Non-pigmented ciliary epithelial cell (primary cell): ENCODE measurements at places on chromosomes 2 and 18.

DNA sequence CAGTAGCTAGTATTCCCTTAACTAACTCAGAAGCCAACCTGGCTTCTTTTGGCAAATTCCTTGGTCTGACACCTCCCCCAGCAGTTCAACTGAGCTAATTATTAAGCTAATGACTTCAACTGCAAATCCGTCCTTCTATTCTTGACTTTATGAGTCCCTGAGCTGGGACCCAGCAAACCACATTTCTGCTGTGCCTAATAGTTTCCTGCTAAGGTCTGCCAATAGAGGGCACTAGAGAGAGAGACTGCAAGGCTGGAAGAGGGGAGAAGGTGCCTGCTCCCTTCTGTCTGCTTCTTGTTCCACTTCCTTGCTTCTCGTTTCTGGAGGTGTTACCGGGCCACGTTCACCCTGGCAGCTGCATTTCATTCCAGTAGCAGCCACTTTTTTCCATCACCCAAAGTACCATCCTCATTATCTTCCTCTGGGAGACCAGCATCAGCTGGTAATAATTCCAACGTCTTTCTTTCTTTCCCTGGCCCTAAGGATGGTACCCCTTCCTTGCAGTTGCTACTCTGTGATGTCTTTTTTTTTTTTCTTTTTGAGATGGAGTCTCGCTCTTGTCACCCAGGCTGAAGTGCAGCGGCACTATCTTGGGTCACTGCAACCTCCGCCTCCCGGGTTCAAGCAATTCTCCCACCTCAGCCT is 352.0 kb downstream of the TNS1 start:
- DNase-seq: peak; percentile 8

GRCh38 chr18:50199921-50200320 is 5.0 kb upstream of the MYO5B start:
- no peak for DNase-seq

GRCh38 chr2:207135801-207136457 is 29.8 kb downstream of the KLF7 start:
- DNase-seq: no peak

GRCh38 chr2:4597400-4597799 is 894.0 kb downstream of the DCDC2C start:
- no peak for DNase-seq

DNA sequence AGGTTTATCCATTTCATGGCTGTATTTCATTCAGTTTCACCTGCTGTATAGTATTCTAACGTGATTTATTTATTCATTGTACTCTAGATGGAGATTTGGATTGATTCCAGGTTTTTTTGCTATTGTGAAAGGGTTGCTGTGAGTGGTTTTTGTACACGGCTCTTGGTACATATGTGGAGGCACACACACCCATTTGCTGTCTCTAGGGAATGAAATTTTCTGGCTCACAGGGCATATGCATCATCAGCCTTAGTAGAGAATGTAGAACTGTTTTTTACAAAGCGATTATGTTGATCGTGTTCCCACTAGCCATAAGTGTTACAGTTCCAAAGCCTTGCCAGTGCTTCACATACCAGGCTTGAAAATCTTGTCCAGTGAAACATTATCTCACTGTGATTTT is 5.1 kb downstream of the SPTBN1 start:
- no peak for DNase-seq

DNA sequence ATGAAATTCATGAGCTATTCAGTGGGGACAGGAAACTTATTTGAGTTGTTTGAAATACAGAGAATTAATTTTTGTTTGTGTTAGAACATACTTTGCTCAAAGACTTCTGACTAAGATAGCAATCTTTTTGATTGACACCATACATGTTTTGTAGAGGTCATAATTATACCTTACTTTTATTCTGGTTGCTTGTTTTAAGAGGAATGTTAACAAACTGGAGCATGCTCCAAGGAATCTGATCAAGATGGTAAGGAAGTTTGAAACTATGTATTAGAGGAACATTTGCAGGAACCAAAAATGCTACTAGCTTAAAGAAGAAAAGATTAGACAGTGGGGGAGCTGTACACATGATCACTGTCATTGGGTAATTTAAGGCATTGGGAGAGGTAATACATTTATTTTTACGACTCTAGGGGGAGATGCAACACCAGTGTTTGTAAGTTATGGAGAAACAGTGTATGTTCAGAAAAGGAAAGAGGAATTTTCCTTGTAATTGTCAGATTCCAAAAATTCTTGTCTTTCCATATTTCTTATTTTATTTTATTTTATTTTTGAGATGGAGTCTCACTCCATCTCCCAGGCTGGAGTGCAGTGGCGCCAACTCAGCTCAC is 8.0 kb downstream of the AGFG1 start:
- DNase-seq: no peak

- DNase-seq: no peak
Measured at GRCh38 chr2:54574107-54574859, 118.2 kb downstream of the SPTBN1 start.

DNA sequence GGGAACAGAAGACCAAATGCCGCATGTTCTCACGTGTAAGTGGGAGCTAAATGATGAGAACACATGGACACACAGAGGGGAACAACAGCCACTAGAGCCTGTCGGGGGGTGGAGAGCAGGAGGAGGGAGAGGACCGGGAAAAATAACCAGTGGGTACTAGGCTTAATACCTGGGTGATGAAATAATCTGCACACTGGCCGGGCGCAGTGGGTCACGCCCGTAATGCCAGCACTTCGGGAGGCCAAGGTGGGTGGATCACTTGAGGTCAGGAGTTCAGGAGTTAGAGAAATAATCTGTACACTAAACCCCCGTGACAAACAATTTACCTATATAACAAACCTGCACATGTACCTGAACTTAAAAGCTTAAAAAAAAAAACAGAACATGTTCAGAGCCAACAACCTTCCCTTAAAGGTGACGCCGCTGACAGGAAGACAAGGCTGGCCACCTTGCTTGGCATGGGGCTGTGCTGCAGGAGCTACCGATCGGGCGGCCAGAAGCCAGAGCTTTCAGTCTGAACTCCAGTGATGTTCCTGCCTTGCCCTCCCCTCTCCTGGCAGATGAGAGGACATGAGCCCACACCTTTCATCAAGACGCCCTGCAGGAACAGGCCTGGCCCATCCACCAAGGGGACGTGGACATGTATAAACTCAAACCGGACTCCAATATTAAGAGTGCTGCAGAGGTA is 11.2 kb downstream of the SLC66A2 start:
- no peak for DNase-seq

DNA sequence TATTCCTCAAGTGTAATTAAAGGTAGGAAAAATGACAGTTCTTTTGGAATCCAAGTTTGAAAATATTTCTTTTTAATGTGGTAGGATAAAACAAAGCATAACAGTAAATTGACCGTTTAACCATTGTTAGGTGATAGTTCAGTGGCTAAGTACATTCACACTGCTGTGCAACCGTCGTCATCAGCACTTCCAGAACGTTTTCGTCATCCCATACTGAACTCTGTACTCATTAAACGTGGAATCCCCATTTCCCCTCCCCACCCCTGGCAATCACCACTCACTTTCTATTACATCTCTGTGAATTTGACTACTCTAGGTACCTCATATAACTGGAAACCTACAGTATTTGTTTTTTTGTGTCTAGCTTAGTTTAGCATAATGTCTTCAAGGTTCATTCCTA is 32.9 kb upstream of the FZD5 start:
- DNase-seq: no peak

DNA sequence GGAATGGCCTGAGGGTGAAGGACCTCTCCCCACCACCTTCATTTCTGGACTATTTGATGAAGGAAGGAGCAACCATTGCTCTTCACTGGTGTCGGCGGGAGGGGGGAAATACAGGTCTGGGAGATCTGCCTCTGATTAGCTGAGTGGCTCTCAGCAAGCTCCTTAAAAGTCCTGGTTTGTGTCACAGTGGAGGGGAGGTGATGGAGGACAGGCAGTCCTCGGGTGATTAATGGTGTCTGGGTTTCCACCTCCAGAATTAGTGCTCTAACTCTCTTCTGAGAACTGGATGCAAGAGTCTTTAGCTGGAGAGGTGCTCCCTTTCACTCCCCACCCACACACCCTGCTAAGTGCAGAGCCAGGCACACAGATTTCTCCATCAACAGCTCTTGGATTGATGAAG is 83.2 kb downstream of the TTC32 start:
- DNase-seq: no peak

GRCh38 chr18:43620936-43621335 is 343.6 kb upstream of the SYT4 start:
- DNase-seq: no peak

DNA sequence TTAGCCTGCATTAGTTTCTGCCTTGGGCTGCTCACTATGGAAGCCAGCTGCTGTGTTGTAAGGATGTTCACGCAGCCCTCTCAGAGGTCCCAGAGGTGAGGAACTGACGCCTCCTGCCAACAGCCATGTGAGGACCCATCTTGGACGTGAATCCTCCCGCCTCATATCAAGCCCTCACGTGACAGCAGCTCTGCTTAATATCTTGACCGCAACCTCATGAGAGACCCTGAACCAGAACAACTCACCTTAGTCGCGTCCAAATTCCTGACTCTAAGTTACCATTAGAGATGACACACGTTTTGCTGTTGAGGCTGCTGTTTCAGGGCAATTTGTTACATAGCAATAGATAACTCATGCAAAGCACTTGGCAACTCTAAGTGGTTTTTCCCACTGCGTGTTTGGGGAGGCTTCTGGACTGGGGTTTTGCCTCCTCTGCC is 97.7 kb downstream of the TMEM17 start:
- DNase-seq: no peak
